Adipose tissue (tissue), 3 donors: ENCODE measurements at places on chromosomes 11 and 22. TPM values are rescaled to one million over a fixed set of nuclear protein-coding genes. Genes with fewer than 3 reads are reported as not detected.

SYT7 gene
- polyA plus RNA-seq = 11.1 TPM

GRK3 gene
- polyA plus RNA-seq = 17.6 TPM

PARVG gene
- 2.7 TPM for polyA plus RNA-seq

MUC15 gene
- polyA plus RNA-seq = not detected

HPX gene
- not detected for polyA plus RNA-seq

CHST1 gene
- 0.77 TPM for polyA plus RNA-seq

EHF gene
- polyA plus RNA-seq = not detected
